ENCODE measurements at places on chromosomes 2 and 18.

- DNase-seq = no peak
Observed at GRCh38 chr18:6625481-6625880, 104.0 kb upstream of the ARHGAP28 start.

DNA sequence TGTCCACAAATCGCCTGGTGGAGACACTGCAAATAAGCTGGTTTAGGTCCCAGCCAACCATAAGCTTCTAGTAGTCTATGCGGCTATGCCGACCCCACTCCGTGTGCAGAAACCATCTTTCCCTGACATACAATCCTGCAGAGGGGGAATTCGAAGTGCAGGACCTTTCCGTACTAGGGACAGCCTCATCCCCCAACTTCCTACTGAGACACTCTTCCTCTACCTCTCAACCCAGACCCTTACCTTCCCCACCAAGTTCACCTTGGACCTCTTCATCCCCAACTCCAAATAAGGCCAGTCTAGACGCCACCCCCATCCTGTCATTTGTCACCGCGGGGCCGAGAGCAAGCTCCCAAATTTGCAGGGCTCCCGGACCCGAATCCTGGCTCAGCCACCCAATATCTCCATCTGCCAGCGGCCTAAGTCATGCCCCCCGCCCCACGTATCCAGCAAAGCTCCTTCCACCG is 496 bp downstream of the SUCLG1 start:
- DNase-seq = no peak

- no peak for DNase-seq
Observed at GRCh38 chr2:105417857-105418436, 19.1 kb upstream of the FHL2 start.

GRCh38 chr2:106139238-106139935 is 54.7 kb downstream of the UXS1 start:
- no peak for DNase-seq

GRCh38 chr18:50172367-50172766 is 22.6 kb downstream of the MYO5B start:
- no peak for DNase-seq

GRCh38 chr2:239651859-239652258 is 251.0 kb upstream of the HDAC4 start:
- DNase-seq = no peak

DNA sequence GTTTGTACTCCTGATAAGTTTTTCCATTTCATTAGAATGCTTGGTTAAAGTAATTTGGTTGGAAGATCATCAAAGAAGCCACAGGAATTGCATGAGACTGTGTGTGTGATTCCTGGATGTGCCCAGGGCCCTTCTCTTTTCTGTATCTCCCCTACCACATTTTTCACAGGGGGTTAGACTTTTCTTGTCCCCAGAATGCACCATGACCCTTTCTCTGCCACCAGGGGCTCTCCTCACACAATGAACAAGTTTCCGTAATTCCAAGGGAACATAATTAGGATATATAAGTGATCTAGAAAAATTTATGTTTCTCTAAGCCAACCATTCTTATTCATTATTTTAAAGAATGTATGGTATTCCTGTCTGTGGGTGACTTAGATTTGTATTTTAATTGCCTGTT is 291.8 kb downstream of the NEDD4L start:
- no peak for DNase-seq

DNA sequence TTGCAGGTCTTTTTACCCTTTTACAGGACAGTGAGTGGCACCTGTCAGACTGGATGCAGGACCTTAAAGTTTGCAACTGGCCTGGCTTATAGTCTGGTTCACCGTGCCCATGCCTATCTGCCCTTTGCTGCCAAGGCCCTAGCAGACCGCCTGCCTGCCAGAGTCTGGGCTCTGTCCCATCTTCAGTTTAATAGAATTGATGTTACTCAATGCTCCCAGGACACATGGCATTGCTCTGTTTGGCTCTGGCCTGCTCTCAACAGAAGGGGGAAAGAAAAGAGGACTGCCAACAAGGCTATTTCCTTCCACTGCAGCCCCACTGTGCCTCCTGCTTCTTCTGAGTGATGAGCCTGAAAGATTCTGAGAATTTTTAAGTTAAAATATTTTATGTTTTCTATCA is 25.6 kb upstream of the TMEM178A start:
- no peak for DNase-seq

DNA sequence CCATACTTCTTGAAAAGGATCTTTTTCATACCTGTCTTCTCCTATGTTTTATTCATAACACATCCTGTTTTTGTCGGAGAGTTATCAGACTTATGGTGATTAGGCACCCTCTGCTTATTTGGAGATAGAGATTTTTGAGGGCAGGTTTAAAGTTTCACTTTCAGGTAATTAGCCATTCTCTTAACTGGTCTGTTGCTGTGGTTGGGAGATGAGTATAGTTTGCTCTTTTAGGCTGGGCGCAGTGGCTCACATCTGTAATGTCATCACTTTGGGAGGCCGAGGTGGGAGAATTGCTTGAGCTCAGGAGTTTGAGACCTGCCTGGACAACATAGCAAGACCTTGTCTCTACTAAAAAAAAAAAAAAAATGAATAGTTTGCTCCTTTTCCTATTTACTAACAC is 25.3 kb downstream of the SFTPB start:
- no peak for DNase-seq

DNA sequence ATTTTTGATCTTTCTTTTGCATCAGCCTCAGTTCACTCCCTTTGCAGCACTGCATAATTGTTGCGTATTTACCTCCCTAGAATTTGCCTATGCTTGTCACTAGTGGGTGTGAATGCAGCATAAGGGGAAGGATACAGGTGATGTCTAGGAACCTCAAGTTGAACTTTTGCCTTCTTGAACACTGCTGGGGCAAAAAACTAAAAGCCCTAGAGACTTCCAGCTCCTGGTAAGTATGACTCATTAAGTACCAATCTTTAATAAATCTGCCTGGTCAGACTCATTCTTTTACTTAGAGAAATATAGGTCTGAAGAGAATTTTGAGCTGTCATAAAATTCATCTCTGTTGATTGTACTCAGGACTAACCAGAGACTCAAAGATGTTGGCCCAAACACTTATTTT is 547.3 kb upstream of the FANCL start:
- DNase-seq = no peak

DNA sequence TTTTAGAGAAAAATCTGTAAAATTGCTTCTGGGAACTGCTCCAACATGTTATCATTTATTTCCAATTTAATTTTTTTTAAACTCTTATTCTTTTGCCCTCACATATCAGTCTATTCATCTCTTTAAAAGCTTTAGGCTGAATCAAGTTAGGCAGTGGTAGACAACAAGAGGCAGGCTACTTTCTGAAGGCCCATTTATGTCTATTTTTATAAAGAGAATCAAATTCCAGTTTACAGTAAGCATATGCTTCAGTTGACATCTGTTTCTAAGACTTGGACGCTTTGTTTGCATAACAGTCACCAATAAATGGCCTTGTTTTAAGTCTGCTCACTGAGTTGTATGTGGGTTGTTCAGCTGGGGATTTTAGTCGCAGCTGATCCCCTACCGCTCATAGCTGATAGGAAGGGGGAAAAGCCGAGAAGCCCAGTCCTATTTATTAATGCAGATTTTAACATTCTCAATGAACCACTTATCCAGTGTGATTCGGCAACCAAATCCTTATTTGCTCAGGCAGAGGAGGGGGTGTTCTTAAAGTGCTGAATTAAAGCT is 260.4 kb upstream of the SIX3 start:
- no peak for DNase-seq

DNA sequence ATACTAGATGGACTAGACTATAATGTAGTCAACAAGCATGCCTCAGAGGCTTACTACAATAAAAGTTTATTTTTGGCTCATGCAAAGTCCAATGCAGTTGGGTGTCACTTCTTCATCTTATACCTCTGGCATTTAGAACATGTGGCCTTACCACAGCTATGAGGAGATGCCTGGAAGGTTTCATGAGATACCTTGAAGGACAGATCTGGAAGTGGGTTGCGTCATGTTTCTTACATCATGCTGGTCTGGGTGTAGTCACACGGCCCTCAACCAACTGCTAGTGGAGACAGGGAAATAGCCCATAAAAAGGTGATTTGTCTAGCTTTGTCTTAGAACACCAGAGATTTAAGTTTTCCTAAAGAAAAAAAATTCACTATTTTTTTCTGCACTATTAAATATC is 91.7 kb upstream of the MMADHC start:
- no peak for DNase-seq

- DNase-seq = no peak
Observed at GRCh38 chr2:96839875-96840850, 3.7 kb downstream of the ANKRD23 start.

DNA sequence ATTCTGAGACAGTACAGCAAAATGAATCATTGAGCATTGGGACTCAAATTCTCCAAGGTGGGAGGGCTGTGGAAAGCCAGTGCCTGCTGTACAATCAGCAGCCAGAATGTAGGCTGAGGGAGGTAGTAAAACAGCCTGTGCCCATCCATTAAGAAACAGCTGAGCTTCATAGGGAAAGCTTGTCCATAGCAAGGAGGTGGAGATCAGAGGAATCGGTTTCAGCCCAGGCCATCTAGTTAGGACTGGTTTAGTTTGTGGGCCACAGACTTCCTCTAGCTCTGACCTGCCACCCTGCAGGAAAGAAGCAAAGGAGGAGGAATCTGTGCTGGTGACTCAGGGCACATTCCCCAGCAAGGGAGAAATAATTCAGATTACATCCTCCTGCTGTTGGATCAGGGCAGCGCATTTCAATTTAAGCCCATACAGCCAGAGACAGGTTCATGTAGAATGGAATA is 333.4 kb downstream of the SETBP1 start:
- DNase-seq = no peak

DNA sequence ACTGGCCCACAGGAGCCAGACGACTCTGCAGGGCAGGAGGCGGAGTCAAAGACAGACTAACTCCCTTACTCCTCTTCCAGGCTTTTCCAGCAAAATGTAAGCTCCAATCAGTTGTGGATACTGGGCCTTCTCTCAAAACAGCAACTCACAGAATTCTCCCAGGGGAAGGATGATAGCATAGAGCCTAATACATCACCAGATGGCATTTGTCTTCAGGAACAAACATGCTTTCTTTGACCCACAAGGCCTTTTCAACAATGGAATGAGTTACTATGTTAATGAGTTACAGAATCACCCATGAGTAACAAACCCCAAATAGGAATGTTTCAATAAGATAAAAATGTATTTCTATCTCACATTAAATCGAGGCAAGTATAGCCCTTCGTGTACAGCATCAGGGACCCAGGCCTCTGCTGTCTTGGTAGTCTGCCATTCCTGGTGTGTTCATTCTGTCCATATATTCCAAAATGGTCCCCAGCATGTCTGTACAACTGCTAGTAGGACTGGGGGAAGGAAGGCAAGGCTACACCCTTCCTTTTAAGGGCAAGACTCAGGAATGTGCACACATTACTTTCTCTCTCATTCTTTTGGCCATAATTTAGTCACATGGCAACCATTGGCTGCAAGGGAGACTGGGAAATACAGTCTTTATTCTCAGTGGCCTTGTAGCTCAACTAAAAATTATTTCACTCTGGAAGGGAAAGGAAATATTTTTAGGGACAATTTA is 76.4 kb downstream of the BOD1L2 start:
- DNase-seq = no peak

- peak; percentile 4 for DNase-seq
Observed at GRCh38 chr2:157302492-157303099, 23.0 kb downstream of the ERMN start.

DNA sequence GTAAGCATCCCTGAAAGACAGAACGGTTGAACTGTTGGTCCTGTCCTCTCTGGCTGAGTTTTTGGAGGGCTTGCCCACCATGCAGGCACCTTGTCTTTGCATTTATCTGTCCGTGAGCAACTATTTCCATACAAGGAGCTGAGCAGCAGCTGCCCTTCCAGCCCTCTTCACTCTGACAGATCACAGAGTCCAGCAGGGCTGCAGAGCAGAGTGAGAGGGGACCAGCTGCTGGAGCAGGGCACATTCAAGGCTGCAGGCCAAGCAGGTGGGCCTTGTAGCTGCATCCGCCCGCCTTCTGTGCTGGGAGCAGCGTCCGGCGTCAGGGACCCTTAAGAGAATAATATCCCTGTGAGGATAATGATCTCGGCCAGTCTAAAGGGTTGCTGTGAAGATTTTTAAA is 9.5 kb downstream of the SMYD1 start:
- no peak for DNase-seq

GRCh38 chr2:176193048-176193447 is 4.6 kb downstream of the HOXD1 start:
- DNase-seq = no peak

GRCh38 chr2:213281156-213281555 is 3.1 kb upstream of the SPAG16 start:
- DNase-seq = no peak

DNA sequence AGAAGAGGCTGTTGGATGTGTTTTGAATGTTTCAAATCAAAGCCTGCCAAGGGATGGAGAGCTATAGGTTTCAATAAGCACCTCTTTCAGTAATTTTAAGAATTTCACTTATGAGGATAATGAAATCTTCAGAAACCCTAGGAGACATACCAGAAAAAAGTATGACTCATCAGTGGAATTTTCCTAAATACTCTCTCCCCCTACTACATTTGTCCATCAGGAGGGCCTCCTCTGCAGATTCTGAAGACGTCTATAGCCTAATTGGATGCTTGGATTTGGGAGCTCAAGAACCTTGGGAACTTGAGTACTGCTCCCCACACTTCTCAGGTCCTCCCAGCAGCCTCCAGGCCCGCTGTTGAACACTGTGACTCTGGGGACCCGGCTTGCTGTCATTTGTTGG is 374.3 kb downstream of the SLC4A3 start:
- DNase-seq = no peak

- DNase-seq = no peak
Observed at GRCh38 chr2:113076954-113077669, 9.3 kb downstream of the IL1F10 start.

DNA sequence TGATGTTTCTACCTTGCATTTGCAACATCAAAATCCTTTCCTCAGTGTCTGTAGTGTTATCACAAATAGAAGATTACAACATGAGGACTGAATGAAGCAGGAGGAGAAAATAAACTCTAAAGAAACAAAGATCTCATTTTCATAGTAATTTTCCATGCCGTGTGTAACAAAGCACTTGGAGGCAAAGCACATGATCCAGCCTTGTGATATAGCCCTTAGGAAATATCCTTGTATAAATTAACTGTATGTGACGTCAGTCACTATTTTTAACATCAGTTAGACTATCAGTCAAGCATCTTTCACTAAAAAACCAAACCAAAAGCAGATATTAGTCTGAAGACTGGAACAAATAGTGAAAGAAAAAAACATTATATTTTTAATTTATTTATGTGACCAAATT is 492.1 kb upstream of the CNTNAP5 start:
- no peak for DNase-seq

DNA sequence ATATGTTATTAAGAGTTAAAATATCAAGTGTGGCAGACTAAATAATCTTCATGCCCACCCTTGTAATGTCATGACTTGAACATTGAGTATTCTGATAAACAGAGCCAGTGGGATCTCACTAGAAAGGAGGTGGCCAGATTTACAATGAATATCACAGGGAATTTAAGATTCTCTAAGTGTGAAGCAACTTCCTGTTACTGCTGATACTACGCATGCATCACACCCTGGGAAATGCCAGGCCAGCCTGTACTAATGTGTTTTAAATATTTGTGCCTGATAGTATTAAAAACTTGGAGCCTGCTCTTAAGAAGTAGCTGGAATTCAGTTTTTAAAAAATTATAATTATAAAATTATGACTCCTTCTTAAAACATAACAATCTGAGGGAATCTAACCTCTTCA is 148.3 kb downstream of the LAMA3 start:
- no peak for DNase-seq

GRCh38 chr18:68417826-68418225 is 297.1 kb downstream of the TMX3 start:
- DNase-seq = no peak

GRCh38 chr2:98446850-98447249 is 2.2 kb downstream of the INPP4A start:
- no peak for DNase-seq

- DNase-seq = no peak
Observed at GRCh38 chr2:24493713-24494112, 2.7 kb downstream of the NCOA1 start.
